ENCODE measurements at places on chromosomes 16 and 17. TPM values are rescaled to one million over a fixed set of nuclear protein-coding genes. Genes with fewer than 3 reads are reported as not detected.
A peak's percentile ranks its signal among the peaks of the same experiment; 100 is the strongest.

COX6A2 gene
- total RNA-seq: not detected

GRCh38 chr17:27980043-27980442 is 62.4 kb upstream of the NLK start:
- no peaks in the 10 kb centered on the region for H3K27me3 ChIP-seq
- H3K36me3 ChIP-seq: no peaks in the 10 kb centered on the region
- DNase-seq: no peak
- H3K4me1 ChIP-seq: peaks cover 5% of the 10 kb centered on the region
- no peak overlapping the region for H3K4me3 ChIP-seq

DNA sequence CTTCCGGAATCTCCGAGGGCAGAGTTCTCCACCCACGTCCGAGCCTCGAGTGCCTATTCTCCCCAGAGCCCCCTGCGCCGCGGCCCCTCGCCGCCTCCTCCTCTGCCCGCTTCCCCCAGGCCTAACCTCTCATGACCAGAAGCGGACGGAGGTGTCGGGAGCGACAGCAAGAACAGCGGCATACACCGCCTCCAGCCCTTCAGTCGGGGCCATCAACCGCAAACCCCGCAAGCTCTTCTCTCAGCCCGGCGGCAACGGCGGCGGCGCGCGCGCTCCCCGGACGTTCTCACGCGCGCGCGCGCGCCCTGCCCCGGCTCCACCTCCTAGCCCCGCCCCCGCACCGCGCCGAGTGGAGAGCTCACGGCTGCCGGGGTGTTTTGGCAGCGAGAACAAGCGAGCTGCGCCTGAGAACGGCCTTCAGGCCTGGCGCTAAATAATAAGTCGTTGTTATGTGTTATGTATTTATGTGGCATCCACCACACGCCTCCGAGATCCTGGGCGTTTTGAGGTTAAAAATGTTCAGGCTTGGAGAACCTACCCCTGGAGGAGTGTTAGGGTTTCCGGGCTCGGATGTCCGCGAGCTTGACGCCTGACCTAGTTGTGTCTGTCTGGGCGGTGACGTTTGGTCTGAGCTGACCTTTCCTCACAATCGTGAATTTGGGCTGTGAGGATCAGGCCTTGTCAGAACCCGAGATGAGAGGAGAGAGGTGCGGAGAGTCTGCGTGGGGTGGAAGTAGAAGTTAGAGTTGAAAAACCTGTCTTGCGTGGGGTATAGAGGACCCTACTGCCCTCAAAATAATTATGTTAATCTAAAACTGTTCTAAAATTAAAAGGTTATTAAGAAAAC is at the start of gene RNFT1:
Gene RNFT1 (minus strand): TSS at position 259 of the 847 bp plus-strand sequence. CDS start 77 bp downstream, at position 182.
- H3K4me1 ChIP-seq: peaks cover 24% of the 10 kb centered on the region
- H3K27ac ChIP-seq: peak within 1 kb of the TSS; percentile 96
- H3K4me3 ChIP-seq: peak within 1 kb of the TSS; percentile 68
- no peaks in the 10 kb centered on the region for H3K36me3 ChIP-seq
- peak; percentile 92 for DNase-seq
- H3K27me3 ChIP-seq: no peaks in the 10 kb centered on the region

DNA sequence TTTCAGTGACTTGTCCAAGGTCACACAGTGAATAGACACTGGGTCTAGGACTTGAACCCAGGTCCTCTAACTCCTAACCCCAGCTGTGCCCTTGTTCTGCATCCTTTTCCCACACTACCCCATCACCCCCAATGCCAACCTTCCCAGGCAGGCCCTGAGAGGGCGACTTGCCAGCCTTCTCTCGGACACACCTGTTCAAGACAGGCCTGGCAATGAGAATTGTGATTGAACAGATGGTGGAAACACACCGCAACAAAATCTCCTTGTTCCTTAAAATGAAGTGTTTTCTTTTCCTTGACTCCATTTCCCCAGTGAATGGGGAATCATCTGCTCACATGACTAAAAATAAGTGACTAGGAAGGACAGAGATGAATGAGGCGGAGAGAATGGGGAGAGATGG is 189.5 kb upstream of the ASIC2 start:
- no peaks in the 10 kb centered on the region for H3K4me1 ChIP-seq
- no peak overlapping the region for H3K4me3 ChIP-seq
- no peak for DNase-seq
- H3K27me3 ChIP-seq: no peaks in the 10 kb centered on the region

DNA sequence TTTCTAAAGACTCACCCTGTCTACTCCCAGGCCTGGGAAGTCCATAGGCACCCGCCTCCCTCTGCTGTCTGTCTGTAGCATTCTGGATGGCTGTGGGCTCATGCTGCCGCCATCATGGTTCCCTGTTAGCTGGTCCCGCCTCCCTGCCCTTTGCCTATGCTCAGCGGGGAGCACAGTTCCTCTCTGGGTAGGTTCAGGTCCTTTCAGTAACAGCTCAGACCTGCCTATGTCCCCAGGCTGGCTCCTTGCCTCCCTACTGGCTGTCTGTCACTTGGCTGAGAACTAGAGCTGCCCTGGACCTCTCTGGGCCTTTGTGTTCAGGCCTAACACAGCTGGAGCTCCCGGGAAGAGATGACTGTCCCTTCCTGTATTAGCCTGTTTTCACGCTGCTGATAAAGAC is 317.9 kb downstream of the SNX29 start:
- H3K36me3 ChIP-seq: no peaks in the 10 kb centered on the region
- H3K4me1 ChIP-seq: no peaks in the 10 kb centered on the region
- H3K4me3 ChIP-seq: no peak overlapping the region
- no peak for DNase-seq
- H3K27ac ChIP-seq: no peak overlapping the region
- H3K27me3 ChIP-seq: no peaks in the 10 kb centered on the region

DNA sequence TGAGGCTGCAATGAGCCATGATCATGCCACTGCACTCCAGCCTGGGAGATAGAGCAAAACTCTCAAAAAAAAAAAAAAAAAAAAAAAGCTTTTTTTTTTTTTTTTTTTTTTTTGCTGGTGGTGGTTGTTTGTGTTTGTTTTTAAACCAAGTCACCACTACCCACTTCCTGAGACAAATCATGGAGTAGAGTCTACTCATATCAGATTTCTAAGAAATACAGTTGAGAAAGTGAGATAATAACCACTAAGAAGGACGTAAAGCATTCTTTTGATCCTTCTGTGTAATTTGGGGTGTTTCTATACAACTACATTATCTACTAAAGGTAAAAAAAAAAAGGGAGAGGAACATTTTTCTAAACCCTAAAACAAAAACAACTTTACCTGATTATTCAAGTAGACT is 38.0 kb downstream of the AXIN2 start:
- no peak overlapping the region for H3K4me3 ChIP-seq
- no peaks in the 10 kb centered on the region for H3K27me3 ChIP-seq
- no peak overlapping the region for H3K27ac ChIP-seq
- peaks cover 7% of the 10 kb centered on the region for H3K4me1 ChIP-seq
- H3K36me3 ChIP-seq: peaks cover 3% of the 10 kb centered on the region
- DNase-seq: no peak

DNA sequence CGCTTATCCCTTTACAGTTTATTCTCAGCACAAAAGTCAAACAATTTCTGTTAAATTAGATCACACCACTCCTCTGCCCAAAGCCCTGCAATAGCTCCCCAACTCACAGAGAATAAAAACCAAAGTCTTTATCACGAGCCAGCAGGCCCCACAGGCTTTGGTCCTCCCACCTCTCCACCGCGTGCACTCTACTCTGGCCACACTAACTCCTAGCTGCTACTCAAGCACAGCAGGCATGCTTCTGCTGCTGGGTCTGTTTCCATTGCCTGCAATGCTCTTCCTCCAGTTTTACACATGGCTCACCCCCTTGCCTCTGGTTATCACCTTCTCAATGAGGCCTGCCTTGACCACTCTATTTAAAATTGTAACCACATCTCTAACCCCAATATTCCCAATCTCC is 27.6 kb downstream of the HELZ start:
- H3K36me3 ChIP-seq: peaks cover 42% of the 10 kb centered on the region
- no peaks in the 10 kb centered on the region for H3K27me3 ChIP-seq
- DNase-seq: no peak
- peaks cover 9% of the 10 kb centered on the region for H3K4me1 ChIP-seq
- H3K27ac ChIP-seq: no peak overlapping the region
- no peak overlapping the region for H3K4me3 ChIP-seq

DNA sequence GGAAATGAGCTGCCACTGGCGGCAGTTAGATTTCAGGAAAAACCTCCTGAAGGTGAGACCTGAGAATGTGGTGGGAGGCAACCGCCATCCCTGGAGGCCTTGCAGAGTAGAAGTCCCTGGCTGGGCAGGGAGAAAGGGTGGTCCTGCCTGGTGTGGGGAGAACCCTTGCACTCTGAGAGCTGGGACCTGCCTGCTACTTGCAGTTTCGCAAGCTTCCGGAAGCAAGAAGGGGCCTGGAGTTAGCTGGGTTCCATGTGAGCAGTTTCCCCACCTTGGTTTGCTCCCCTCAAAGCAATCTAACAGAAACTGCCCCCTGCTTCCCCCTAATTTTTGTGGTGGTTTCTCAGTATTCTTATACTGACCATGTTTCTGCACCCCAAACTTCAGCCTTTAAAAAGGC is 6.5 kb downstream of the ZNF629 start:
- H3K36me3 ChIP-seq: no peaks in the 10 kb centered on the region
- peak overlapping the region; percentile 13 for H3K27ac ChIP-seq
- no peak for DNase-seq
- peaks cover 5% of the 10 kb centered on the region for H3K4me1 ChIP-seq
- H3K27me3 ChIP-seq: no peaks in the 10 kb centered on the region
- H3K4me3 ChIP-seq: no peak overlapping the region

- no peaks in the 10 kb centered on the region for H3K27me3 ChIP-seq
- no peaks in the 10 kb centered on the region for H3K4me1 ChIP-seq
- H3K27ac ChIP-seq: no peak overlapping the region
- H3K4me3 ChIP-seq: no peak overlapping the region
- no peak for DNase-seq
- peaks cover 100% of the 10 kb centered on the region for H3K36me3 ChIP-seq
Measured at GRCh38 chr16:15621889-15622288, 21.1 kb downstream of the MARF1 start.

- H3K4me1 ChIP-seq: no peaks in the 10 kb centered on the region
- H3K4me3 ChIP-seq: no peak overlapping the region
- no peak overlapping the region for H3K27ac ChIP-seq
- no peak for DNase-seq
- H3K27me3 ChIP-seq: no peaks in the 10 kb centered on the region
Measured at GRCh38 chr16:87169509-87169995, 147.6 kb downstream of the C16orf95 start.

- H3K36me3 ChIP-seq: no peaks in the 10 kb centered on the region
- no peak overlapping the region for H3K4me3 ChIP-seq
- DNase-seq: no peak
- no peaks in the 10 kb centered on the region for H3K27me3 ChIP-seq
- H3K4me1 ChIP-seq: peaks cover 10% of the 10 kb centered on the region
Measured at GRCh38 chr17:81582749-81583148, 30.6 kb upstream of the FAAP100 start.

DNA sequence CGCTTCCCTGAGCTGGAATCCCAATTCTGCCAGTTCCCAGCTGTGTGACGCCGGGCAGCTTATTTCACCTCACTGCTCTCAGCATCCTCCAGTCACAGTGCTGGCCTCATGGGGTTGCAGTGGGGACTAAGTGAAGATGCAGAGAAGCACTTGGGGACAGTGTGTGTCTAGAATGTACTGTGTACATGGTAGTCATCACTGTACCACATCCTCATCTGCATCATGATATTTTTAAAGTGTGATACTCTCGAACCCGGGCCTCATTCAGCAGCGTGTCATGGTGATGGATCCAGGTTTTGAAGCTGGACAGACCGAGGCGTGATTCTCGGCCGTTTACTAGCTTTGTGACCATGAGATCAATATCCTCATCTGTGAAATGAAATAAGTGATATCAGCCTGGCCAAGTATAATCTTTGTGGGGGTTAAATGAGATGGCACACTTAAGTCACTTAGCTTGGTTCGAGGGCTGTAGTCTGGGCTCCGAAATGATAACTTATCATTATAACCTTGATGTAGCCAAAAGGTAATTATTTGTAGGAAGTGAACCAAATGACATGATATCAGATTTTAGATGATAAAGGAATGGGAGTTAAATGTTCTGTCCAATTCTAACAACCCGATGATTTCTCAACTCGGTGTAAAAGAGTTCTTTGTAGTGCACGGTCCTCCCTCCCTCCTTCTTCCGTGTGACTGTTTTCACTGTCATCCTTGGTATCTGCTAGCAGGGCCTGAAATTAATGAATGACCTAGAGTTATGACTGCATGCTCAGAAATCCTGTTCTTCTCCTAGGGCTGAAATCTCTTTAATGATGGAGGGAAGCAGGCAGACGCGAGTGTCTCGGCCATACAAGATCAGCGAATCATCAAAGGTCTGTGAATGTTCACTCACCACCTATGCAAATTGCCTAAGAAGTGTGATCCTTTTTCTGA is 2.0 kb downstream of the KLHL36 start:
- H3K36me3 ChIP-seq: peaks cover 45% of the 10 kb centered on the region
- no peak for DNase-seq
- H3K27ac ChIP-seq: no peak overlapping the region
- H3K4me1 ChIP-seq: peaks cover 7% of the 10 kb centered on the region
- H3K4me3 ChIP-seq: no peak overlapping the region

- peaks cover 58% of the 10 kb centered on the region for H3K4me1 ChIP-seq
- DNase-seq: no peak
- H3K27ac ChIP-seq: no peak overlapping the region
- H3K27me3 ChIP-seq: peaks cover 38% of the 10 kb centered on the region
- H3K4me3 ChIP-seq: no peak overlapping the region
Measured at GRCh38 chr17:17722906-17723353, 41.7 kb downstream of the RAI1 start.

- H3K4me3 ChIP-seq: no peak overlapping the region
- H3K27me3 ChIP-seq: no peaks in the 10 kb centered on the region
- no peak overlapping the region for H3K27ac ChIP-seq
- peak; percentile 75 for DNase-seq
Measured at GRCh38 chr16:29784901-29785500, 5.5 kb upstream of the KIF22 start.

Measured in left lung (tissue), 14 donors.